ENCODE measurements at places on chromosomes 2 and 18.

DNA sequence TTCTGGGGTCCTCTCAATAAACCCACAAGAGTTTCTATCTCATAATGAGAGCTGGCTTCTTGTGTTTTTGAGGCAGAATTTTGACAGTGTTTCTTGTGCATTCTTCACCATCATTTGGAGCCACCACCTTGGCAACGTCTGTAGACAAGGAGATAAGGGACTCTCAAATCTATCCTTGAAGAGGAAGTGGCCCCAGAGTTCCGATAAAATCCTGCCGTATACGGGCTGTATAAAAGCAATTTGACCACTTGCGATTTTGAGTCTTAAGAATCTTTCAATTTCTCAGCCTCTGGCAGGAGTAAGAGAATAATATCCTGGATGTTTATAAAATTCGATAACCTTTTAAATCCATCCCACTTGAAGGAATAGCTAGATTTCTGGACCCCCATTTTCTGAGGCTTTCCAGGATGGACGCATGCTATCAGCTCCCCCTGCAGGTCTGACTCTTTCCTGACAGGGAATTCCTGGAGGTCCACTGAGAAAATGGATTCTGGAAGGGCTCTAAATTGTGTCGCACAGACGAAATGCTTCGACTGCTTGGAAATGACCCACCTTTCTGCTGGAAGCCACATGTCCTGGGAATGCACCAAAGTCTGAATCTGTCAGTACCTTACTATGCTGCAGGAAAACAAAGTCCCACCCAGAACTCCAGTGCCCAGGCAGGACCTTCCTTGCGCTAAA, 54.1 kb downstream of the E2F6 start:
- DNase-seq: peak; percentile 33

DNA sequence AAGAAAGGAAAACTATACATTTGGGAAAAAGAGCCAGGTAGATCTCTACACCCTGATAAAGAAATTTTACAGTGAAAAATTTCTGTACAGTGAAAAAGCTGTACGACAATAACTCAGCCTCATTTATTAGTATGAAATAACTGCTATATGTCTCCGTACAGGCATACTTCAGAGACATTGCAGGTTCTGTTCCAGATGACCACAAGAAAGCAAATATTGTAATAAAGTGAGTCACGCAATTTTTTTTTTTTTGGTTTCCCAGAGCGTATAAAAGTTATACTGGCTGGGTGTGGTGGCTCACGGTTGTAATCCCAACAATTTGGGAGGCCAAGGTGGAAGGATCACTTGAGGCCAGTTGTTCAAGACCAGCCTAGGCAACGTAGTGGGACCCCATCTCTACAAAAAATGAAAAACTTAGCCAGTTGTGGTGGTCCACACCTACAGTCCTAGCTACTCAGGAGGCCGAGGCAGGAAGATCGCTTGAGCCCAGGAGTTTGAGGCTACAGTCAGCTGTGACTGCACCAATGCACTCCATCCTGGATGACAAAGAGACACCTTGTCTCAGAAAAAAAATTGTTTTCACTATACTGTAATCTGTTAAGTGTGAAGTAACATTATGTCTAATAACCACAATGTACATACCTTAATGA, 28.2 kb upstream of the AMMECR1L start:
- DNase-seq: no peak

DNA sequence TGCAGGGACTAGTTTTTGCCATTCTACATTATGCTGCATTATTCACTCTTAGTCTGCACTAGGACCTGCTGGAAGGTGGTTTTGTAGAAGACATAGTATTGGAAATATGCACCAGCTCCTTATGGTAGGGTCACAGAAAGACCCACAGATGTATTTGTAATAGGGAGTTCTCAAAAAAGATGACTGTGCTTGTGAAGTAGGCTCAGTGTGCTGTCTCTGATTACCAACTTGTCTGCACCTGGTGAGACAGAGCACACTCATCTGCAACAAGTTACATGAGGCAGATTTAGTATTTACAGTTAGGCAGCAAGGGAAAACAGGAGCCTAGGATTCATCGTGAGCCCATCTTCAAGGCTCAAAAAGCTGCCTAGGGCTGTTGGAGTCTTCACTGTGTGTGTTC, 29.4 kb downstream of the RHBDD1 start:
- no peak for DNase-seq

- DNase-seq: no peak
These were observed 271.4 kb downstream of the PIEZO2 start for GRCh38 chr18:10877987-10878386.

GRCh38 chr2:129178356-129178755, 801.1 kb upstream of the RAB6C start:
- no peak for DNase-seq

DNA sequence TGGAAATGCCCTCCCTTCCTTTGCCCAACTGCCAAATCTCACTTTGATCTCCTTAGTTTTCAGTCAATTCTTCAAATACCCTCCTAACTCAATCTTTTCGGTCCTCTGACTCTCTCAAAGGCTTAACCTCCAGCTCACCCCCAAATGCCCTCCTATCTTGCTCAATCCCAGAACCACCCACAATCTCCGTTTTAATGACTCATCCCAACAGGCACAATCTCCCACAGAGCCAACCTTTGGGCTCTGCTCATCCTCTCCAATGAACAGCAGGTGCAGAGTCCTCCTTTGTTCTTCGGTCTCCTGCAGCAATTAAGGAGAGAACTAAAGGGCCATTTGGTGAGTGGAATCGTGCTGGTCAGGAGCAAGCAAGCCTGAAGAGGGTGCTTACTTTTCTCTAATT, 366.1 kb upstream of the CRIM1 start:
- peak; percentile 72 for DNase-seq

- DNase-seq: no peak
These were observed 52.8 kb upstream of the ITGA6 start for GRCh38 chr2:172374318-172375240.

DNA sequence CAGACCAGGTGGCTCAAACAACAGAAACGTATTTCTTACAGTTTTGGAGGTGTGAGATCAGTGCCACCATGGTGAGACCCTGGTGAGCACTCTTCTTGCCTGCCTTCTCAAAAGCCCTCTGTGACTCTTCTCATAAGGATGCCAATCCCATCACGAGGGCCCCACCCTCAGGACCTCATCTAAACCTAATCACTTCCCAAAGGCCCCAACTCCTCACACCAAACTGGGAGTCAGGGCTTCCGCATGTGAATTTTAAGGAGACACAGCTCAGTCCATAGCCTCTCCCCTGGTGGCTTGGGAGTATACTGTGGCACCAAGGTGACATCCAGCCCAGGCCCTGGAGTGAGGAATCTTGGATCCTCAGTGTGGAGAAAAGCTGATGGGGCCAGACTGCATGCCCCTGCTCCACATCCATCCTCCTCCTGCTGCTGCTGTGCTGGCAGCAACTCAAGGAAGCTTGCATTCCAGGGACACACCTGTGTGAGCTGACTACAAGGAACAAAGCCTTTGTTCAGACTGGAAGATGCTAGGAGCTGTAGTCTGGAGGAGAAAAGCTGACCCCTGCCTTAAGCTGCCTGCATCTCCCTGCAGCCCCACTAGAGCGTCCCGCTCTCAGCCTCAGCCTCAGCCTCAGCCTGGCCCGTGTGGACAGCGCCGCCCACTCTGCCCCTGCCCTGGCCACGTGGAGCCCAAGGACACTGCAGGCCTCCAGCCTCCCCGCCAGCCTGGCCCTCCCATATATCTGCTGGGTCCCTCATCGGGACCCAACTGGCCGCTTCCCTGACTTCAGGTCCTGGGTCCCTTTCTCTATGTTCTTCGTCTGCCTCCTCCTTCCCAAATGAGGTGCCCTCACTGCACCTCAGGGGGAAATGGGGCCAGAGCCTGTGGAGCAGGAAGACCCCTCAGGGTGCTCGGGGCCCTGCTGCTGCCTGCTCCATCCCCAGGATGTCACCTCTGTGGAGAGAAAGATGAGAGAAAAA, 87.8 kb upstream of the RAB6C start:
- DNase-seq: no peak

GRCh38 chr2:226114436-226114835, 685.2 kb downstream of the IRS1 start:
- DNase-seq: no peak

GRCh38 chr2:182101263-182101662, 115.6 kb downstream of the PPP1R1C start:
- no peak for DNase-seq

DNA sequence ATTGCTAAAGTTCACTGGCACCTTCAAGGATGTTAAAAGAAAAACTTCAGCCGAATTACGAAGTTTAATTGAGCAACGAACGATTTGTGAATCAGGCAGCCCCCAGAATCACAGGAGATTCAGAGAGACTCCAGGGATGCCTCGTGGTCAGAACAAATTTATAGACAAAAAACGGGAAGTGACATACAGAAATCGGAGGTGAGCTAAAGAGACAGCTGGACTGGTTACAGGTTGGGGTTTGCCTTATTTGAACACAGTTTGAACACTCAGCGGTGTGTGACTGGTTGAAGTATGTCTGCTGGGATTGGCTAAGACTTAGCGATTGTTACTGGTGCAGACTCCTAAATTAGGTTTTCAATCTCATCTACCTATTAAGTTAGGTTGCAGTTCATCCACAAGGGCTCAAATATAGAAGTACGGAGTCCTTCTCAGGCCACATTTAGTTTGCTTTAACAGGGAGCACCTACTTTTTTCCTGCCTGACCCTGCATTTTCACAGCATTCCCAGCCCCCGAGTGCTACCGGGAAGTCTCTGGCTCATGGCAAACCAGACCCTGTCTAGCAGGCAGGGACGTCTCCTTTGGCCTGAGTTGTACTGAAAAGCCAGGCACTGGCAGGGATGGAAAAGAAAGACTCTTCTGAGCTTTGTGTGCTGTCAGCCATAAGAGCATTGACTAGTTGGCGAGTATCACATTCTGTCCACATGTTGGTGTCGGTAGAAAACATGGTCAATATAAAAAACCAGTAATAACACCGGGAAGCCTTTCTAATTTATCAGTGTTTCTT, 41.1 kb downstream of the CDCA7 start:
- no peak for DNase-seq

DNA sequence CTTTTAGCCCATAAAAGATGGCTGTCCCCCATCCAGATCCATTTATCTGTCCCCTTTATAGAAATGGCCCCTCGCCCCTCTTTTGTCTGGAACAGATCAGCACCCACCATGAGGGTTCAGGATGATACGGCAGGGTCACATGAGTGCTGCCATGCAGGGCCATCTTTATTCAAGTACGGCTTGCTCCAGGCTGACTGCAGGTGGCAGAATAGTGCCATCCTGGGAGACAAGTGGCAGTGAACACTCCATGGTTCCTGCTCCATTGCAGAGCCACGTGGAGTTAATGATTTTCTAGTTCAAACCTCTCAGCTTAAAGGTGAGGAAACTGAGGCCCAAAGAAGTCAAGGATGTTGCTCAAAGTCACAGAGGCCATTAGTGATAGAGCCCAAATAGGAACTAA, 180.6 kb downstream of the CLIP4 start:
- DNase-seq: no peak

GRCh38 chr2:98498703-98499440, 54.2 kb downstream of the INPP4A start:
- DNase-seq: no peak

DNA sequence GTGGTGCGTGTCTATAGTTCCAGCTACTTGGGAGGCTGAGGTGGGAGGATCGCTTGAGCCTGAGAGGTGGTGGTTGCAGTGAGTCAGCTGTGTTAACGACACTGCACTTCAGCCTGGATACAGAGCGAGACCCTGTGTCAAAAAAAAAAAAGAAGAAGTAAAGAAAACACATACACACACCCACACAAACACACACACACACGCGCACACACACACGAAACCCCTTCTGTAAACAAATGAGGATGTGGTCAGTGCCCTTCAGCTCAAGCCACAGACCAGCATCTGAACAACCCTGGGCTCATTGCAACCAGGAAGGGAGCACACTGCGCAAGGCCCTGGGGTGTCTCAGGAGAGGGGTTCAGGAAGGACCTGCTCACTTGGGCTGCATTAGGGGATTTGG, 47.9 kb upstream of the KCNF1 start:
- no peak for DNase-seq

DNA sequence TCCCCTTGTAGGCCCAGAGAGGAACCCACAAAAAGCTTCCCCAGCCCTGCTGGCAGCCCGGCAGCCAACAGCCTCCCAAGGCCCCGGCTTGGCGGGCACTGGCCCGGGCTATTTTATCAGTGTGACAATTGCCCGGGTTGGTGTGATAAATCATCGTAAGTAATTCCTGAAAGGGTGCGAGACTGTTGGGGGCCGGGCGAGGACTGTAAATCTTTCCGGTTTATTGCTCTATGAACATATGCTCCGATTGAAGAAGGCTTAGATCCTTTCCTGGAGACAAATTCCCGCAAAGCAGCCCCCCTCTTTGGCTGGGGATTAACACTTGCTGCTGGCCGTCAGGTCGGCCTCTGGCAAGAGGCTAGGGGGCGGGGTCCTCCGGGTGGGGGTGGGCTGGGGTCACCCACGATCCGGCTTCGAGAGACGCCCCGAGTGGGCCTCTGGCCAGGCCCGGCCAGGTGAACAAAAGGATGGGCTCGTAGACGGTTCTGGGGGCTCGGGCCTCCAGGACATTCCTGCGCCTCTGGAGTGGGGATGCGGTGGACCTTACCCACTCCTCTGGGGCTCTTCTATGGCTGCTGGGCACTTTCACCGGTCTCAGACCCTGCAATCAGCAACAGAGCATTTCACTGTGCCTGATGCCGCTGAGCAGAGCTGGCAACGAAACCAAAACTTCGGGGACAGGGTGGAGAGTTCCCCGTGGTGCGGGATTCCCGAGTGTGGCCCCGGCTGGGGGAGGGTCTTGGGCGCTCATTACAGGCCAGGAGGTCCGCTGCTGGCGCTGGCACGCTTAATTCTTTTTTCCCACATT, 2.0 kb downstream of the HOXD3 start:
- DNase-seq: no peak

GRCh38 chr2:208491641-208492040, 85.0 kb downstream of the PTH2R start:
- no peak for DNase-seq

- no peak for DNase-seq
These were observed 206.8 kb upstream of the STON1 start for GRCh38 chr2:48323146-48323545.

GRCh38 chr2:69777786-69778105, 35.8 kb downstream of the ANXA4 start:
- DNase-seq: no peak

DNA sequence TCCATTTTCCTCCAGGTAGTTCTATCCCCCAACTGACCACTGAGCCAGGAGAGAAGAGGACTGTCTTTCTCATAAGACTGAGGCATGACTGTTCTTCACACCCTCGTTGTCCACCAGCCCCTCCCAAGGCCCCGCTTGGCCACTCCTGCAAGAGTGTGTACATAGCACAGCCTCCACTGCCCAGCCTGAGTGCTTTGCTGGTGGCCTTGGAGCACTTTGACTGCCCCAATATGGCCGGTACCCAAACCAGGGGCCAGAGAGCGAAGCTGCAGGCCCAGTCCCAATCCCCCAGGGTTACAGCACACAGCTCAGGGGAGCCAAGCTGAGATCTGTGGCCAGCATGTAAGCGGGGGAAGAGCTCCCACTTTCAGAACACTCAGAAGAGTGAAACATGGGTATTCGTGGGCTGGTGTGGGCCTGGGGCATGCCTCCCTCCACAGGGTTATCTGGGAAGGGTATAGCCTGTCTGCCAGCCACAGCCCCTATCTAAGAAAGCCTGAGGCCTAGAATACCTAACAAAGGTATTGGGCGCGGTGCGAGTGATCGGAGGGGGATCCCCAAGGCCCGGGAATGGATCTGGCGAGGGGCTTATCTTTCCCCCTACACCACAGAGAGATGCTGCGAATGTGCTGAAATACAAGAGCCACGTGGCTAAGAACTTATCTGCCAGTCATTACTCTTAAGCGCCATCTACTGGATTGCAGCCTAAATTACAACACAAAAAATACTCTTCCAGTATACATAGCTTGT, 163.8 kb downstream of the WDPCP start:
- no peak for DNase-seq

GRCh38 chr2:26325851-26326250, 20.1 kb upstream of the SELENOI start:
- no peak for DNase-seq
